ENCODE measurements at places on chromosomes 6 and 20. TPM values are rescaled to one million over a fixed set of nuclear protein-coding genes. Genes with fewer than 3 reads are reported as not detected.
A peak's percentile ranks its signal among the peaks of the same experiment; 100 is the strongest.

GRCh38 chr6:3398165-3398562 lies 58.7 kb downstream of the SLC22A23 start:
- no peak for DNase-seq

The ARHGAP40 gene
- total RNA-seq, result not detected

DNA sequence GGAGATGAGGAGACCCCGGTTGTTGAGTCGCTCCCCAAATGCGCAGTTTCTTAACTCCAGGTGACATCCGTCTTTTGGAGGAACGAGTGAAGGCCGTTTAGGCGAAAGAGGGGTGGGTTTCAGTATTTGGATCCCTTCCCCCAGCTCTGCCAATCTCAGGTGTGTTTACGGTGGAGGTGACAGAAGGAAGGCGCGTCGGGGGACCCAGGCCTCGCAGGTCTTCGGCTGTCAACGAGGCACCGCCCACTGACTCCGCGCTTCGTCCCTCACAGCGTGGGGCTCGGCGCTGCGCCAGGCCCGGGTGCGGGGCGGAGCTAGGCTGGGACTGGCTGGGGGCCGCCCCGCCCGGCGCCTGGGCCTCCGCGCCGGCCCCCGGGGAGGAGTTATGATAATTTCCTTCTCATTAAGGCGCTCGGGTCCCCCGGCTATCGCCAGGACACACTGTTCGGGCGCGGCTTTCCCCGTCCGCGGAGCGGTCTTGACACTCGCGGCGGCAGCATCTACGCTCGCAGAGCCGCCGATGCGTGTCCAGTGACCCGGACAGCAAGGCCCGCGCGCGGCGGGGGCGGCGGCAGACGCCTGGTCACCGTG lies at the start of gene TFAP2C:
Gene TFAP2C (plus strand): TSS at position 434 of the 591 bp plus-strand sequence. CDS start 239 bp downstream, outside the sequence.
- DNase-seq, result peak; percentile 82

The ZSWIM3 gene
- total RNA-seq, result 3.7 TPM

DNA sequence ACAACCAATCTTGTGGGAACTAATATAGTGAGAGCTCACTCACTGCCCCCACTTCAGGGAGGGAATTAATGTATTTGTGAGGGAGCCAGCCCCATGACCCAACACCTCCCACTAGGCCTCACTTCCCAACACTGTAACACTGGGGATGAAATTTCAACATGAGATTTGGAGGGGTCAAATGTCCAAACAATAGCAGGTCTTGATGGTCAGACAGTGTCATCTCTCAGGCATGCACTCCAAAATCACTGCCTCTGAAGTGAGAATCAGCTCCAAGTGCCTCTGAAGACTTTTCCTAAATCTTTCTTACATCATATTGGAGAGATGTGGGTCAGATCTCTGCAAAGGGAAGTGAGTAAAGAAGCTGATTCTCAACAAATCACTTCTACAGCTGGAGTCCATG lies 13.8 kb upstream of the SAYSD1 start:
- DNase-seq, result no peak

DNA sequence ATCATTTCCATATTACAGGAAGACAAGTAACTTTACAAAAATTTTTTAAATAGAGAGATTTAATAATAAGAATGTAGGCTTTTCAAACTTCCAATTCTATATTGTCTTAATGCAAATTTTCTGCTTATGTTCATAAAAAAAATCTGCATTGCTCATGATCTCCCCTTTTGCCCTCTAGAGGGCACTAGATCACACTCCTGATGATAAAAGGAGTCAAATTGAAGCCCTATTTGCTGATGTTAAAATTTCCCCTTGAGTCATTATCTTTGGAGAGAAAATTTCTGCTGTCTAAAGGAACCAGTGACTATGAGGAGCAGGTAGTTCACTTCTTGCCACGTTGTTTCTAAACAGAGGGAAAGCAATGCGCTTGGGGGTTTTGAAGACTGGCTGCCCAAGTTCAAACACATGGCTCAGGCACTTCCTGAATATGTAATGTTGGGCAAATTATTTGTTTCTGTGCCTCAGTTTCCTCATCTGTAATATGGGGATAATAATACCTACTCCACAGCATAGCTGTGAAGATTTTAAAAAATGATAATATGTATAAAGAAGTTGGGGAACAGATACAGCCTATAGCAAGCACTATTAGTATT lies 874.2 kb downstream of the TFAP2A start:
- DNase-seq, result peak; percentile 40

- peak; percentile 91 for DNase-seq
Measured at GRCh38 chr6:149963462-149964307, at the start of gene ULBP1. Gene ULBP1, plus strand, starts transcription at chr6:149963943. Its CDS starts 107 bp downstream, at chr6:149964050.

GRCh38 chr6:168125429-168126001 lies 46.5 kb upstream of the FRMD1 start:
- DNase-seq, result no peak

DNA sequence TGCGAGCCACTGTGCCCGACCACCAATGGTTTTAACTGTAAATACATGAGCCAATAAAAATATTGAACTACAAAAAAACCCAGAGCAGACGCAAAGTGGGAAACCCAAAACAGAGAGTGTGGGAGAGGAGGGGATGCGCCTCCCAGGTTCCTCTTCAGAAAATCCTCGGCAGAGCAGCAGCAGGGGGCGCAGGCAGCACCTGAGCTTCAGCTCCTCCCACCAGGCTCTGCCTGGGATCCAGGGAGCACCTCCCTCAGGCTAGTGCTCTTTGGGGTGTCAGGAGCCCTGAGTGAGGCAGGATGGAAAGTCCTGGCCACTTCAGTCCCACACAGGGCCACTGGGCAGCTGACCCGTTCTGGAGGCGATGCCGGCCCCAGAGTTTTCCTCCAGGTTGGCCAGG lies 536.9 kb upstream of the CDH4 start:
- DNase-seq, result peak; percentile 27

- DNase-seq, result peak; percentile 5
Measured at GRCh38 chr6:18186540-18187250, 31.5 kb downstream of the KDM1B start.

- no peak for DNase-seq
Measured at GRCh38 chr20:4375881-4376280, 345.8 kb upstream of the PRND start.

DNA sequence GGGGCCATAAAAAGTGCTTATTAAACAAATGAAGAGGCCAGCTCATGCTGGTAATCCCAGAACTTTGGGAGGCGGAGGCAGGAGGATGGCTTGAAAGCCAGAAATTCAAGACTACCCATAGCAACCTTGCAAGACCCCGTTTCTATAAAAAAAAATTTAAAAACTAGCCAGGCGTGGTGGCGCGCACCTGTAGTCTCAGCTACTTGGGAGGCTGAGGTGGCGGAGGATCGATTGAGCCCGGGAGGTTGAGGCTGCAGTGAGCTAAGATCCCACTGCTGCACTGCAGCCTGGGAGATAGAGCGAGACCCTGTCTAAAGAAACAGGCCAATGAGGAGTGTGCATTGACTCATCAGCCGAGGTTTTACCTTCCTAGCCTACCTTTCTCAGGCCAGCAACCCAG lies 15.2 kb downstream of the NPEPL1 start:
- no peak for DNase-seq

DNA sequence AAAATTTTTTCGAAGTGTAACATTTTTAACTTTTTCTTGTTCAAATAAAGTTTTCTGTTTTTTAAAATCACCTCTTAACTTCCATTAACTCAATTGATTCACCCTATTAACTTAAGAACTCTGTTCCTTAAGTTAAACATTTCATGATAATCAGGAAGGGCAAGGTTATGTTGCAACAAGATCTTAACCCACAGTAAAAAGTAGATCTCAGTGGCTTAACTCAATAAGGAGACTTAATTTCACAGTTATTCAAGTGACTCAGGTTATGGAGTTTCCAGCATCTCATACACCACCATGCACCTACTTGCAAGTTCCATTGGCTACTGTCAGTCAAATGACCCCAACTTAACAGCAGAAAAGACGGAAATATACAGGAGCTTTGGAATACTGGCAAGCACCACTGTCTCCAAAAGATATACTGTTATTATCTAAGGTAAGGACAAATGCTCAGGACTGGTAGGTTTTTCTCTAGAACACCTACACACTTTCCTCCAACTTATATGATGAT lies 11.2 kb downstream of the HLA-DQB1 start:
- DNase-seq, result no peak

DNA sequence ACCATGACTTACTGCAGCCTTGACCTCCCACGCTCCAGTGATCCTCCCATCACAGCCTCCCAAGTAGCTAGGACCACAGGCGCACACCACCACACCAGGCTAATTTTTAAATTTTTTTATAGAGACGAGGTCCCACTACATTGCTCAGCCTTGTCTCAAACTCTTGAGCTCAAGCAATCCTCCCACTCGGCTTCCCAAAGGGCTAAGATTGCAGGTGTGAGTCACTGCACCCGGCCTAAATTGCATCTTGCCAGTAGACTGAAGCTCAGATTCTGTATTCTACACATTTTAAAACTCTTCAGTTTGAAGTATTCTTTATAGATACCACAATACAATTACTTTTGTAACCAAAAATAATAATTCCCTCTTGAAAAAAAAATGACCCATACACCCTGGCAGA lies 11.4 kb downstream of the NUDT3 start:
- DNase-seq, result no peak

The SLC16A10 gene
- 4.8 TPM for total RNA-seq

The SPATS1 gene
- 0.25 TPM for total RNA-seq

The RAB44 gene
- 0.03 TPM for total RNA-seq

The TNNC2 gene
- not detected for total RNA-seq

GRCh38 chr20:22689266-22689665 lies 104.9 kb upstream of the FOXA2 start:
- DNase-seq, result no peak

DNA sequence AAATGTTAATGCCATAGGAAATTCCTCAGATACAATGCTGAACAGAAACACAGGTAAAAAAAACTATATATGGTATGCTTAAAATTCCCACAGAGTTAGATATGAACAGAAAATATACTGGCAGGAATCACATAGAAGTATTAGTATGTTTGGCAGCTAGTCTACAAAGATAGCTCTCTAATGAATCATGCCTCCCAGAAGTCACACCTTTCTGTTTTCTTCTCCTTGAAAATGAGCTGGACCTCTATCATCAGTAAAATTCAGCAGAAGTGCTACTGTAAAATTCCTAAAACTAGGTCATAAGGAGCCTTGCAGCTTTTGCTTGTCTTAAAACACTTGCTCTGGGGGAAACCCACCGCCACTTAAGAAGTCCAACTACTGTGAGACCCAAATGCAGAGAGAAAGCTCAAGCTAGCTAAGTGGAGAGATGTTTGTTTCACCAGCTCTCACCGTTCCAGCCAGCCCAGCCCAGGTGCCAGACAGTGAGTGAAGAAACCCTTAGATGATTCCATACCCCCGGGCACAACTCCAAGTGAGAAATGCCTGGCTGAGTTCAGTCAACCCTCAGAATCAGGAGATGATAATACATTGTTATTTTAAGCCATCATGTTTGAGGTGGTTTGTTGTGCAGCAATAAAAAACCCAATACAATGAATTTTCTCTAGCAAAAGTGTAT lies 43.0 kb downstream of the TSPYL4 start:
- no peak for DNase-seq

- DNase-seq, result no peak
Measured at GRCh38 chr6:108293527-108294296, 1.1 kb upstream of the AFG1L start.

The NCOA6 gene
- 10.9 TPM for total RNA-seq

DNA sequence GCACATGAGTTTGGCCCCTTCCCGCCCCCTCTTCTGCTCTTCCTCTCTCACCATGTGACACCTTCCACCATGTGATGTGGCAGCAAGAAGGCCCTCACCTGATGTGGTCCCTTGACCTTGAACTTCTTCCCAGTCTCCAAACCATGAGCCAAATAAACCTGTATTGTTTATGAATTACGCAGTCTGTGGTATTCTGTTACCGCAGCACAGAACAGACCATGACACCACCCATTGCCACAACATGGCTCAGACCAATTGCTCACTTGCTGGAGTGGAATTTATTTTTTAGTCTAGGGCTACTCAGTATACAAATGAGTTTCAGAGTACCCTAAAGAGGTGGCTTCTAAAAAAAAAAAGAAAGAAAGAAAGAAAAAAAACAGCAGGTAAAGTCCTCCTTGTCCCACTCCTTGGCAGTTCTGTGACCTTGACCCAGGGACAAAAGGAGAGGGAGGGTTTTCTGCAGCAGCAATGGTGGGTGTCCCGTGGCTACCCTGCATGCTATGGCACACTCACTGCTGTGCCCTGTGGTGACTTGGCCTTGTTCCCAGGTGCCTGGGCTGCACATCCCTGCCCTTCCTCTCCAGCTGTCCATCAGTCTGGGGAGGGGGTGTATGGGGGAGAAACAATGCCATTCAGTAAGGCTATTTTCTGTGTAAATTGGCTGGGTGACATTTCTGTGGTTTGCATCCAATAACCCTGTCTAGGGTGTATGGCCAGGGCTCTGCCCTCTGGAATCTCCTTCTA lies 5.4 kb upstream of the VSX1 start:
- DNase-seq, result no peak

GRCh38 chr6:17967668-17968518 lies 19.5 kb downstream of the KIF13A start:
- no peak for DNase-seq

The PPIL4 gene
- 41.6 TPM for total RNA-seq
